ENCODE measurements at places on chromosomes 1 and 21.

GRCh38 chr1:19682901-19683300 lies 18.2 kb downstream of the HTR6 start:
- DNase-seq = no peak

- no peak for DNase-seq
Measured at GRCh38 chr1:226118357-226118756, 55.8 kb downstream of the H3-3A start.

DNA sequence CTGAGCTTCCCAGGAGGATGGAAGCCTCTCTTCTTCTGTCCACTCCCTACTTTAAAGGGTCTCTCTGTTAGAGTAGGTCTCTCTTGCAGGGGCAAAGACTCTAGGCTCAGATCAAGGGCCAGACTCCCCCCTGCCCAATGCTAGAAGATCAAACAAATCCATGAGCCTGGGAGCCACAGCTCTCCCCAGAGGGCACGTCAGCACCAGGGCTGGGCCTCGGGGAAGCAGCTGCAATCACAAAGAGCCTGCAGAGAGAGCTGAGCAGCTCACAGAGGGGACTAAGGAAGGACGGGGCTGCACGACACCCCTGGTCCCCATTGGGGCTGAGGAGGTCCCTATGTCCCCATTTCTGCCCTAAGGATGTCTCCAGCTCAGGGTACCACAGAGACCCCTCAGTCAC lies 3.9 kb downstream of the CNTN2 start:
- no peak for DNase-seq

GRCh38 chr21:41751611-41752011 lies 15.2 kb downstream of the RIPK4 start:
- no peak for DNase-seq

DNA sequence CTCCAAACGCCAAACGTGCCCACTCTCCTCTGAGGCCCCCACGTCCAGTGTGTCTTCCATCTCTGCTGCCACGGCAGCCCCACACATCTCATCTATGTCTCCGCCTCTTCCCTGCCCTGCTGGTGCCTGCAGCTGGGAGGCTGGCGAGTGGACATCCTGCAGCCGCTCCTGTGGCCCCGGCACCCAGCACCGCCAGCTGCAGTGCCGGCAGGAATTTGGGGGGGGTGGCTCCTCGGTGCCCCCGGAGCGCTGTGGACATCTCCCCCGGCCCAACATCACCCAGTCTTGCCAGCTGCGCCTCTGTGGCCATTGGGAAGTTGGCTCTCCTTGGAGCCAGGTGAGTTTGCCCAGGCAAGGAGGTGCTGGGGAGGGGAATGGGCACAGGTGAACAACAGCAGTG lies 8.6 kb downstream of the ADAMTSL4 start:
- no peak for DNase-seq

- peak; percentile 80 for DNase-seq
Measured at GRCh38 chr1:15429701-15430149, 8.5 kb upstream of the CTRC start.

GRCh38 chr1:237670302-237670701 lies 220.4 kb downstream of the ZP4 start:
- DNase-seq = no peak

DNA sequence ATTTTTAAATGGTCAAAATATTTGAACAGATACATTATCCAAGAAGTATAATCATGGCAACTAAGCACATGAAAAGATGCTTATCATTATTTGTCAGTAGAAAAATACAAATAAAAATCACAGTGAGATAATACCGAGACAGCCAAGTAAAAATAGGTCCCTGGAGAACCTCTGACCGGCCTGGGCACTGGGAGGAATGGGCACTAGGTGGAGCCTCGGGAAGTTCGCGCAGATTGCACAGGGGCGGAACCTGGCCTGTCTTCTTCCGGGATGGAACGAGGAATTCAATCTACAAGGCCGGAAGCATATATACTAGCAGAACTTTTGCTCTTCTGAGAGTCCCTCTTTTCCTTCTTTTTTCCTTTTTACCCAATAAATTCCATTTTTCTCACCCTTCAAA lies 148.5 kb upstream of the CHRM3 start:
- no peak for DNase-seq

DNA sequence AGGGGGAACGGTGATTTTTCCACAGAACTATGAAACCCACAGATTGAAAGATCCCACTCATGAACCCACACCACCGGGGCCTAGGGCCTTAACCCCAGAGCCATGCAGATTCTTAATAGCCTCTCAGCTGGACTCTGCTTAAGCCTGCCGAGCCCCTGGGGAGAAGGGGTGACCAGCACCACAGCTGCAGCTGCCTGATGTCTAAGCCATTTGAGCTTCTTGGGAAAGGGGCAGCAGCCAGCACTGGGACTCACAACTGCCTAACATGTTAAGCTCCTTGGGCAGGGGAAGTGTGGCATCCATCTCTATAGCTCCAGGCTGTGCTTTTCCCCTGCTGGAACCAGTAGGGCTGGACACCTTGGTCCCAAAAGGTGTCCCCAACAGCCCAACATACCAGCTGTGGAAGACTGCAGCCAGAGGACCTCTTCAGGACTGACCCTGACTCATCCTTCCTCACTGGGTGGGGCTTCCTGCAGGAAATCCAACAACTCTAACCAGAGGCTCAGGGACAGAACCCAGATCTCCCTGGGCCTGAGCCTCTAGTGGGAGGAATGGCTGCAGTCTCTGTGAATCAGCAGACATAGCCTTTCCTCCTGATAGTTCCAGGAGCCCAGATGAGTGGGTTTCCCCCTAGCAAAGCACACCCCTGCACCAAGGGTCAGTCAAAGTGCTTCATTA lies 34.6 kb upstream of the FMO3 start:
- DNase-seq = no peak

DNA sequence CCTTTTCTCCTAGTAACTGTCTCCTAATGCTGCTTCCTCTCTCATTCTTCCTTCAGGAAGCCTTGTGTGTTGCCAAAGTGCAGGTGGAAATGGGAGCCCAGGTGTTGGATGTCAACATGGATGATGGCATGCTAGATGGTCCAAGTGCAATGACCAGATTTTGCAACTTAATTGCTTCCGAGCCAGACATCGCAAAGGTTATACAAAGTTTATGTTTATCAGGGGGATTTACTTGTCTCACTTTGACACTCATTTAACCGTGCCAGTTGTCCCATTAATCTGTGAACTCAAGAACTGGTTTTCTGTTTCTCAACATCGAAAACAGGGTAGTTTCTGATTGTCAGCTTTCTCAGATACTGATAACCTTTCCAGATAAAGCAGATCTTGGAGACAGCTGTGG lies 40.4 kb downstream of the MTR start:
- no peak for DNase-seq

GRCh38 chr1:212109728-212110127 lies 74.2 kb downstream of the DTL start:
- no peak for DNase-seq

DNA sequence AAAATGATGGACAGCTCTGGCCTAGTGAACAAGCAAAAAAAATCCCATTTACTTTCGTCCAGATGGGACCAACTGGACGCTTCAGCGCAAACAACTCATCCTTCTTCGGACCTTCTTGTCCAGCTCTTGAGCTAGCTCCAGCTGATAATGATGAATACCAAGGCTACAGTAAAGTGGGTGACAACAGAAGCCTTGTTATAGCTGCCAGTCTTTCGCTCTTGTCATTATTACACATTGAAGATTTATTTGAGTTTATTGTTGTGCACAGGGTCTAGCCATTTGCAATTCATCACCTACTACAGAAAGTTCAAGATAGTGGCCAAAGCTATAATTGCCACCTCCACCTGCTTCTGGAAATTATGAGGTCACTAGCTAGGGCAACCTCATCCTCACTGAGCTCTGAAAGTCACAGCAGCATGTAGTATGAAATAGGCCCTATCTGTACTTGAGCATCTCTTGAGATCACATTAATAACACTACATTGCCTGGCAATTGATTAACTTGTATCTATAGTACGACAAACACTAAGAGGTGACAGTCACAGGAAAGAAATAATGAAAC lies 76.9 kb downstream of the GPATCH2 start:
- DNase-seq = no peak

- no peak for DNase-seq
Measured at GRCh38 chr1:231200388-231201031, 38.7 kb downstream of the TRIM67 start.

GRCh38 chr1:97271916-97272788 lies 550.6 kb downstream of the PTBP2 start:
- no peak for DNase-seq

DNA sequence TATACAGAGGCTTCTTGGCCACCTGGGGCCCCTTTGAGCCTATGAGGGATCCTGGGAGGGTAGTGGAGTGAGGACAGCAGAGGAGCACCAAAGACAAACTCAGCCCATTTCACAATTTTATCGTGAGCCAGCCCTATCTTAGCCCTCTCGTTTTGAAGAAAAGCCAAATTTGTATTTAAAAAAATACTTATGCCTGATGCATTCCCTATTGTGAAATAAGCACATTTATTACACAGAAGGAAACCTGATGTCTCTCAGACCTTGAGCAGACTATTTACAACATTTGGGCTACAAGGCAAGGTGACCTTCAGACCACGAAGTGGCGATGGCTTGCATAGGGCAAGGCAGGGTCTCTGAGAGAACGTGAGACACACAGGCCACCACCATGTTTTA lies 41.3 kb upstream of the H6PD start:
- DNase-seq = no peak

- DNase-seq = no peak
Measured at GRCh38 chr1:66954208-66954607, 29.4 kb downstream of the MIER1 start.

GRCh38 chr1:16145662-16146278 lies 10.1 kb downstream of the EPHA2 start:
- DNase-seq = no peak

GRCh38 chr21:41802684-41803083 lies 35.8 kb upstream of the RIPK4 start:
- peak; percentile 26 for DNase-seq

- no peak for DNase-seq
Measured at GRCh38 chr1:28776341-28776740, 35.6 kb upstream of the OPRD1 start.

- DNase-seq = no peak
Measured at GRCh38 chr1:222790115-222790514, 24.7 kb upstream of the DISP1 start.

GRCh38 chr1:245856944-245857531 lies 650.0 kb downstream of the SMYD3 start:
- DNase-seq = no peak

DNA sequence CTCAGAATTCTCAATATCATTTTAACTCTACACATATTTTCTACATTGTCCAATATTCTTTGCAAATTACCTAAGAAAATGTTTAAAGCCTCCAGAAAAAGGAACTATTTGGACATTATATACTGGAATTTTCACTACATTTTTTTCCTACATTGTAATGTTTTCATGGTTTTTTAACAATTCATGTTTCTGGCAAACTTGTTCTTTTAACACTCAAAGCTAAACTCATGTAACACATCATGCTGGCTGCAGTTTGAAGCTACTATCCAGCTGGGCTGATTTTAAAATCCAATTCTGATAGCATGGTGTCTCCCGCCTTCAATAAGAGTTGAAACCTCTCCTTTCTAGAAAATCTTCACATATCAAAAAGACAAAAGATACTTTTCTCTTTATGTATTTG lies 52.0 kb downstream of the TGFBR3 start:
- DNase-seq = no peak

- DNase-seq = no peak
Measured at GRCh38 chr1:231546693-231547092, 18.2 kb downstream of the TSNAX start.

GRCh38 chr1:42479621-42480020 lies 16.5 kb downstream of the CCDC30 start:
- peak; percentile 74 for DNase-seq

GRCh38 chr21:42120903-42121535 lies 49.9 kb downstream of the UMODL1 start:
- no peak for DNase-seq

- no peak for DNase-seq
Measured at GRCh38 chr1:3868464-3869006, 11.3 kb downstream of the DFFB start.

DNA sequence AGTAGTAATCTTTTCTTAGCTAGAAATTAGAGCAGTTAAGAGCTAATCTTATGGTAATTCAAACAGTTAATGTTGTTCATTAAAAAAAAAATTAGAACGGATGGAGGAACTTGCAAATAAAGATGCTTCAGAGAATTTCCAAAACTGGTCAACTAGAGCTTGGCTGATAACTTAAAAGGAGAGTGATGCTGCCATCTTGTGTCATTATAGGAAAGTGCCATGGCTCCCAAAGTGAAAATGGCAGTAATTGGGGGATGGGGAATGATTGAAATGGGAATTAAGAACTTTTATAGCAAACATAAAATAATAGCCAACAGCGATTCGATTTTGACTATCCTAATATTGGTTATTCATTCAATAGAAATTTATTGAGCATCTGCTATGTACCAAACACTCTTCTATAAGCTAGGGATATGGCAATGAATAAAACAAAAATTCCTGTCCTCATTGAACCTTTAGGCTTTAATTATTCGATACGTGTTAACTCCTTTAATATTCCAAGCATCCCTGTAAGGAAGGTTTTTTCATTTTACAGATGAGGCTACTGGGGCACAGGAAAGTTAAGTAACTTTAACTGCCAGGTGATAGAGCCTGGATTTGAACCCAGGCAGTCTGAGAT lies 5.7 kb upstream of the PLPP3 start:
- DNase-seq = peak; percentile 73

DNA sequence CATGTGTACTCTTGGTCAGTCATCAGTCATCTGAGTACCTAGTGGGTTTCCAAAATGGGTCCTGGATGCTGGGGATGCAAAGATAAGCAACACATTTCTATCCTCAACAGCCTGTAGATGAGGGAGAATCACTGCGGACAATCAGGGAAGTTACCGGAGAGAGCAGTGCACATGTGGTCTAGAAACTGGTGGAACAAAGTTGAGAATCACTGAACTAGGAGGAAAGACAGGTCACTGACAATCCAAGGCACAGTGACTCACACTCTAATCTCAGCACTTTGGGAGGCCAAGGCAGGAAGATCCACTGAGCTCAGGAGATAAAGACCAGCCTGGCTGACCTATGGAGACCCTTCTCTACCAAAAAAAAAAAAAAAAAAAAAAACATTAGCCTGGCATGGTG lies 31.4 kb upstream of the LGALS8 start:
- DNase-seq = no peak

DNA sequence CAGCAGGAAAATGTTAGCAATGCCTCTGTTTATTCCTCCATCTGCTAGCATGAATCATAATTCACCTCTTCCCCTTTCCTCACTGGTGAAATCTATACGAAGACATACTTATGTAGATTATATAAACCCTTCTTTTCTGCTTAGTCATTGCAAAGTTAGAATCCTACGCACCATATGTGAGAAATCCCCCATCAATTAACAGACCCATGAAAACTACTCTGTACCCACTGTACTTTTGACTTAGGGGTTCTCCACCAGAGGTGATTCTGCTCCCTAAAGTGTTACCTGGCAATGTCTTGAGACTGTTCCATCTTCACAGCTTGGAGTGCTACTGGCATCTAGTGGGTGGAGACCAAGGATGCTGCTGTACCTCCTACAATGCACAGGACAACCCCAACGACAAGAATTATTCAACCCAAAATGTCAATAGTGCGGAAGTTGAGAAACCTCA lies 49.6 kb upstream of the KCTD3 start:
- DNase-seq = peak; percentile 3
